EL (cell line): ENCODE measurements at places on chromosomes 5 and 9.

DNA sequence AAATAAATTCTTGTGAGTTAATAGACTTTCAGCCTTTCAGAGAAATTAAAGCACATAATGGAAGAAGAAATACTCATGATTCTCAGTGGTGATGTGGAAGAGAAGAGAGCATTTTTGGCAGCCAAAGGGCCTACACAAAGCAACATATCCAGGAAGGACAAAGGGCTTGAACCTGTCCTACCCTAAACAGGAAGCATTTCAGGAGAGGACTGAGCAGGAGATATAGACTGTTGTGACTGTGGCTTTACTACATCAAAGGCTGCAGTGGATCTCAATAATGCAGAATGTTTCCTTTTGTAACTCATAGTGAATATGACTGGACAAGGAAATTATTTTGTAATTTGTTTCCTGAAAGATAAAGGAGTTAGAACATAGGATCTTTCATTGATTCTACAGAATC lies 1.3 kb upstream of the PARP8 start:
- DNase-seq, result no peak

DNA sequence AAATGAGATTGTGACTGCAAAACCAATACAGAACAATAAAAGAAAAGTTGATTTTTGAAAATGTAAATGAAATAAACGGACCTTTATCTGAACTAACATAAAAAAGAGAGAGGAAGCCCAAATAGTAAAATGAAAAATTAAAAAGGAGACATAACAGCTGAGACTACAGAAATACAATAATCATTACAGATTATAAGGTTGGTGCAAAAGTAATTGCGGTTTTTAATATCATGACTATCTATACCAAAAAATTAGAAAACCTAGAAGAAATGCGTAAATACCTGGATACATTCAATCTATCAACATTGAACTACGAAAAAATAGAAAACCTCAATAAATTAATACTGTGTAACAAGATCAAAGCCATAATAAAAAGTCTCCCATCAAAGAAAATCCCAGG lies 71.9 kb upstream of the SLCO6A1 start:
- no peak for DNase-seq

DNA sequence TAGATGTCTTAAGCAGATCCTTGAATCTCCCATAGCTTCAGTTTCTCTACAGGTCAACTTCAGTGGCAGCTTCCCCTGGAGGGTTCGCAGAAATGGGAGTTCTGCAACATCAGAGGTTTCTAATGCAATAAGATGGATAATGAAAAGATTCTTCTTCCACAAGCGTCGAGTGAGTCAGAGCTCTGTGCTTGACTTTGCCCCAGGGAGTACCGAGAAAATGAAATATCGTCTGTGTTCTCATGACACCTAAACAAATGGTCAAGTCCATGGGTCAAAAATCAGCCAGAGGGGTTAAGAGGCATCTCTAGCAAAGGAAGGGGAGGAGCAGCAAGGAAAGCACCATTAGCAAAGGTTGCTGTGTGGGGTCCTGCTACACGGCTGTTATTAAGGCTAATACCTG lies 3.2 kb upstream of the ADRA1B start:
- peak; percentile 91 for DNase-seq

DNA sequence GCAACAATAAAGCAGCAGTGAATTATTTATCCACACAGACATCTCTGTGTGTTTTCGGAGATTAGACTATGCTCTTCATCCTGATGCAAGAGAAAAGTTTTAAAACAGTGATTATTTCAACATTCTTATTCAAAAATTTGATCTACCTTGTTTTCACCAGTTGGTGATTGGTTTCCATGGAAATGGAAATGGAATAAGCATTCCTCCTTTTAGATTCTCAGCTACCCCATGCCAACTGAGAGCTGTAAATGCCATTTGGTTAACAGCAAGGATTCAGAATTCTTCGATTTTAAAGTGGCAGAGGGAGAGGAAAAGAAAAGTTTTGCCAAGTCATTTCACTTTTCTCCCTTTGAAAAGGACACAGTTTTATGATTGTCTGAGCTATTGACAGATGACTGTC lies 154.7 kb downstream of the PCSK5 start:
- no peak for DNase-seq

- DNase-seq, result no peak
Observed at GRCh38 chr9:76729980-76730737, 34.1 kb upstream of the PCA3 start.

DNA sequence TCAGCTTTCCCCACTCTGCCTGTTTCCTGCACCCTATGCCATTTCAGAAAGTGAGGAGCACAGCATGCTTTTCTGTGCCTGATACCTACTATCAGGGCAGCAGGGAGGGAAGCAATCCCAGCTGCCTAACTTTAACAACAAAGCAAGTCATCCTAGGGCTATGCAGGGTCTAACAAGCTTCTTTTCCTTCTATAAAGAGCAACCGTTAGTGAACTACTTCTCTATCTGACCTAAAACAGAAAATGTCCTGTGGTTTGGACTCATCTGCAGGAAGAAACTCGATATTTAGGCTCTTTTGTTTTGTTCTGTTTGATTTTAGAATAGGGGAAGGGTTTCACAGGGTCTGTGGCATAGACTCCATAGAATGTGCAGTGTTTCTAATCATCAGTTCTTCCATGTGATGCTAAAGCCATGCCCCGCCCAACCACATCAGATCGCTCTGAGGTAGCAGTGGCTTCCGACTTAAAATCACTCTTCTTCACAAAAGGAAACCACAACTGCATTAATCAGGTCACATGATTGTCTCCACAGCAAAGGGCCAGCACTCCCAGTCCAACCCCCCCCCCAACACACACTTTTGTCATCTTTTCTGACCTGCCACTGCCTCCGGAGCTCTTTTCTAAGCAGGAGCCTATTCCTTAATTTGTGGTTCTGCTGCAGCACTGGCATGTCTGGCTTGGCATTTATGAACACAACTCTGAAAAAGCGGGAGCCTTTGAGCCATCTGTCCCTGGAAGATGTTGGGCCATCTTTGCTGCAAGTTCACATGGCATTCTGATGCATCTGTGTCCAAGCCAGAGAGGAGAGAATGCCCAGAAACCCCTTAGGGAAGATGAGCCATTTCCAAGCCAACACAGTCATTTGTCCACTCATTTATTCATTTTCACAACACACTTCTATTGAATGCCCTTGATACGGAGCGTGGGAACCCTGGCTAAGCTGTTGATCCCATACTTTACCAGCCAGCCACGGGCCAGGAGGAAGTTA lies 71.6 kb downstream of the CFAP90 start:
- DNase-seq, result no peak

DNA sequence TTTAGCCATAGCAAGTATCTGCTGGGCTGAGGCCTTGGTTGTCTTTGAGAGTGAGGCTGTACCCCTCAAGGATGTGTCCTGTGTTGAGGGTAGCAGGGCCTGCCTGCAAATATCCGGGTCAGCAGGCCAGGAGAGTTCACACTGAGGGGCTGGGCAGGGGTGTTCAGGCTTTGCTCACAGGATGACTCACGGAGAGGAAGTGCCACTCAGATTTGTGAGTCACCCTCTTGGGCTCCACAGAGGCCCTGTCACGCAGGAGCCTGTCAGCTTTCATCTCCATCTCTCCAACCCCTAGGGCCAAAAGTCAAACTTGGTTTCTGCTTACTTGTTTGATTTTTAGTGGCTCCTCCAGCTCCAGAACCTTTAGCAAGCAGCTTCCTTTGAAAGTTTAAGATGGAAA lies 211.5 kb downstream of the SEC61B start:
- peak; percentile 95 for DNase-seq

DNA sequence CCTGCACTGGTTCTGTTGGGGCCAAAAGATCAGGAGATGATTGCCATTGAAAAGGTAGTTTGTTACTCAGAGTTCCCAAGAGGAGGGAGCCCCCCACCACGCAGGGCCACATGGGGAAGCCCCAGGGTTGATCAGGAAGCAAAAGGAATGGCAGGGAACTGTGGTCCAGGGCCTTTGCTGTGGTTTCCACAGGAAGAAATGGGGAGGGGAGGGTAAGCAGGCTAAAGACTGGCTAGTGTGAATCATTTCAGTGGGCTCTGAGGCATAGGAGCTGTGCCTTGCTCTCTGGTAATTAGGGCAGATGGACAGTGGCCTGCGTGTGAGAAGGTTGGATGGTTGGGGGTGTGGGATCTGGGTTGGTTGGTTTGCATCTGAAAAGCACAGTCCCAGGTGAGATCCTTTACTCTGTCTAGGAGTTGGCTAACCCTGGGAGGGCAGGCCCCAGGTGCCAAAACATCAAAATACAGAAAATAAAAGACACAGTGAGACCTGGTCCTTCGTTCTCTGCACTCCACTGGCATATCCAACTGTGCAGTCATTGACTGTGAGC lies 66.1 kb downstream of the PTPDC1 start:
- DNase-seq, result no peak

GRCh38 chr9:79572608-79573411 lies 1.0 kb downstream of the TLE4 start:
- DNase-seq, result peak; percentile 42

DNA sequence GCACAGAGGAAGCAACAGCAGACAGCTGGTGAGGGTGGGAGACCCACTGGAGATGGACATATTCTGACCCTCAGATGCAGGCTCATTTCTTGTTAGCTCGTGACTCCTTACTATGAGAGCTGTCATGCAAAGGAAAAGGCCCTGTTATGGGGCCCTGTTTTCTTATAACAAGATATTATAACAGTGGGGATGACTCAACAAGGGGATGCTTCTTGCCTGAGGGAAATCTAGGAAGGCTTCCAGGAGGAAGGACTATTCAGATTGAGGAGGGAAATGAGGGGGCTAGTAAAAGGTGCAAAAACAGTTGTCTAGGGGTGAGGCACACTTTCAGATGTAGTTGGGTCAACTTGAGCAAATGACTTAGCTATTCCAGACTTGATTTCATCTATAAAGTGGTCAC lies 83.0 kb downstream of the DAB2IP start:
- DNase-seq, result peak; percentile 32

DNA sequence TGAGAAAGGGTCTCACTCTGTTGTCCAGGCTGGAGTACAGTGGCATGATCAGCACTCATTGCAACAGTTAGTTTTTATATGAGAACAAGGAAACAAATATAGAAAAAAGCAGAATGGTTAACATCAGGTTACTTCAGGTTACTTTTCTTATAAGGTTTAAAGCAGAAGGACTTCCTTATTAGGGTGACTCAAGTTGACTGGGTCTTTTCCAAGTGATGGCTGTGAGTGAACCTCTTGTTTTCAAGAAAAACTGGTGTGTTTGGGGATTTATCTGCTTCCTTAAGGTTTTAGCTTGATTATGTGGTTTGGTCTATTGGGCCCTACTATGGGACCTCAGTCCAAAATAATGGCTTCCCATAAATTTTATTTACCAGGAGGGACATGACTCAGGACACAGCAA lies 99.2 kb downstream of the ARRDC3 start:
- peak; percentile 56 for DNase-seq

DNA sequence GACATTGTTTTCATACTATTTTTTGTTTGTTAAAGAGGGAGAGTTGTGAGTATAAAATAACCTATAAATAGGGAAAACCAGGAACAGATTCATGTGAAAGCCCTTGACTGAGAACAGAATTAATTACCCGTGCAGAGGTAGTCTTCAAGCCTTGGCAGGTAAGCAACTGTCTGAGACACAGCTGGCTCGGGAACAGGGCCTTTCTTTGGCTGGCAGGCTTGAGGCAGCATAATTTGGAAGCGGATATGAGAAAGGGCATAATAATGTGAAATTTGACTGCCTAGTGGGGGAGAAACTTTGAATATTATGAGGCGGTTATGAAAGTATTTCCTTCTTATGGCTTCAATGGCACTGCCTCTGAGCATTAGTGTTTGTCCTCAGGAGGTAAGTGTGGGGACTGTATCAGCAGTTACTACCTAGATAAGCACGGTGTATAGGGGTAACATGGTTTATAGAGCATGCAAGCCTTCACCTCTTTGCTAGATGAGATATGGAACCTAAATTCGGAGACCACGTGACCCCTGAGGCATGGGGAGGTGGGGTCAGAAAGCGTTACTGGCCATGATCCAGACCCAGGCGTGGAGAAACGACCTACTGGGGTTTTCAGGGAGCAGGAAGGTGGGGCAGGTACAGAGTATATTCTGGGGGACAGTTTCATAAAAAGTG lies 210.2 kb upstream of the GAS1 start:
- no peak for DNase-seq

DNA sequence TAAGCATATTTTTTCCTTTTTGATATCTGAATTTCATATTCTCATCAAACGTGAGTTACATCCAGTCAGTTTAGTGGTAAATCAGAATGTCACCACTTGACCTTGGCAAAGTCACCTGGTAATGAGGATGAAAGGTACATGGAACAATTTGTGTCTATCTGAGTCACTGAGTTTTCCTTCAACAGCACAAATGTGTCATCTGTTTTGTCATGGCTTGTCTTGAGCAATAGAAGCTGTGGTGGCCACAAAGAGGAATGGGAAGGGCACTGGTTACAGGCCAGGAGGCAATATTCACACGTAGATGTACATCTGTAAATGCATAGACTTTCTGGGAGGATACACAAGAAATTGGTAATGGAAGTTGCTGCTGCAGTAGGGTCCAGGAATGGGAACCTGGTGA lies 8.4 kb upstream of the ZNF474 start:
- DNase-seq, result peak; percentile 15

DNA sequence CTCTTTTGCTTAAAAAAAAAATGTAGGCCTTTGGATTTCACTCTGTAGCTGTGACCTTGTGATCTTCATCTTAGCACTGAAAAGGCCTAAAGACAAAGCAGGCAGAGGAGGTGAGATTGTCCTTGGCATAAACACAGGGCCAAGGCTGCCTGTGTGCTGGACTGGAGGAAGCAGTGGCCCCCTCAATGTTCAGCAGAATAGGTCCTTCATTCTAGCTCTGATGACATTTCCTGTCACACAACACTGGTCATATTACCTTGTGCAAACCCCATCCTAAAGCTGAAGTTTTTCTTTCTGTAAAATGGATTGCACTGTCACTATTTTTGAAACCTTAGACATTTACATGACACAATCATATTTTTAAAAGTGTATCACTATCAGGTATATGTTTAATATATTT lies 147.4 kb downstream of the INSYN2B start:
- no peak for DNase-seq

DNA sequence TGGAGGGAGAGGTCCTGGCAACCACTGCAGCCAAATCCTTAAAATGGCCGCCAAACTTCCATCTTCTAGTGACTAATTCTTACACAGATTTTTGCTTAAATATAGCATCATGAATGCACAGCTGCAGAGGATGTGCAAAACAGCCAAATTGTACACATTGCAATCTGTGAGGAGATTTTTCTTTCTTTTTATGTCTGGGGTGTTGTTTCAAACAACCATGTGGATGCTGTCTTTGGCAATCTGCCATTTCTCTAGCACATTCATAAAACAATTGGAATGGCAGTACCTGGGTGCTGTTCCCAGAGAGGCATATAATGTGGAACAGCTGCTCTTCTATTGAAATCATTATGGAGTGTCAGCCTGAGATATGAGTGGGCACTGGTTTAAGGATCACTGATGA lies 1082.9 kb upstream of the SEMA6A start:
- peak; percentile 8 for DNase-seq
